ENCODE measurements at places on chromosomes 3 and 15.

GRCh38 chr3:61824553-61825135 lies 263.3 kb downstream of the PTPRG start:
- no peak for DNase-seq

DNA sequence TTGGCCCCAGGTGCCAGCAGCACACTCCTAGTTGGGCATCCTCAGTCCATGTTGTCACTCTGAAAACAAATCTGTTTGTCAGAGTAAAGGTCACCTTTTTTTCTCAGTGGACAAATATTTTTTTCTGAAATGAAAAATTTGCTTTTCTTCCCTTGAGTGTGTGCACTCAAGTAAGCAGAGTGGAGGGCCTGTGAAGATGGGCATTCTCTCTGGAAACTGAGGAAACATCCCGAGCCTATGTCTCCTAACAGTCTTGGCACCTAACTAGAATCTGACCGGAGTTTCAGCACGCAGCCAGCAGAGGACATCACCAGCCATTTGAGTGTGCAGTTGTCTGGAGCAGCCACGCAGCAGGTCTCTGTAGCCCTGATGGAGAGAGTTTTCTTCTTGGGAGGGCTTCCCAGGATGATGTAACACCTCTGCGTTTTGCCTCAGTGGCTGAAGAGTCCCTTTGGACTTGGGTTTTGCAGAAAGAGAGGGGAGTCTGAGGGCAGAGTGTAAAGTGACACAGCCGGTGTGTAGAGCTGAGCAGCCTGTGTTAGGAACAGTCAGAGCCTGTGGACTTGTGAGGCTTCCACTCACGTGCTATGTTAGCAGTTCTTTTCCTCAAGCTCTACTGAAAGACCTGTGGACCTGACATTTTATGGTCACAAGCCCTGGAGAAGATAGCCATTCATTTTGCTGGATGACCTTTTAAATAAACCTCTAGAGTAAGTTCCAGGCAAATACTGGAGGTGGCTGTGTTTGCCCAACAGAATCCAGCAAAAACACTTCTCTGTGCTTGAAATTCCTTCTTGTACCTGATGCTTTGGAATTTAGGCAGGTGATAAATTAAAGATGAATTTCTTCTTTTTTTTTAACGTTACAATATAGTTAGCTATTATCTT lies 51.6 kb downstream of the ABHD2 start:
- DNase-seq, result peak; percentile 22

GRCh38 chr3:112813016-112813415 lies 33.6 kb downstream of the CD200R1L start:
- no peak for DNase-seq

DNA sequence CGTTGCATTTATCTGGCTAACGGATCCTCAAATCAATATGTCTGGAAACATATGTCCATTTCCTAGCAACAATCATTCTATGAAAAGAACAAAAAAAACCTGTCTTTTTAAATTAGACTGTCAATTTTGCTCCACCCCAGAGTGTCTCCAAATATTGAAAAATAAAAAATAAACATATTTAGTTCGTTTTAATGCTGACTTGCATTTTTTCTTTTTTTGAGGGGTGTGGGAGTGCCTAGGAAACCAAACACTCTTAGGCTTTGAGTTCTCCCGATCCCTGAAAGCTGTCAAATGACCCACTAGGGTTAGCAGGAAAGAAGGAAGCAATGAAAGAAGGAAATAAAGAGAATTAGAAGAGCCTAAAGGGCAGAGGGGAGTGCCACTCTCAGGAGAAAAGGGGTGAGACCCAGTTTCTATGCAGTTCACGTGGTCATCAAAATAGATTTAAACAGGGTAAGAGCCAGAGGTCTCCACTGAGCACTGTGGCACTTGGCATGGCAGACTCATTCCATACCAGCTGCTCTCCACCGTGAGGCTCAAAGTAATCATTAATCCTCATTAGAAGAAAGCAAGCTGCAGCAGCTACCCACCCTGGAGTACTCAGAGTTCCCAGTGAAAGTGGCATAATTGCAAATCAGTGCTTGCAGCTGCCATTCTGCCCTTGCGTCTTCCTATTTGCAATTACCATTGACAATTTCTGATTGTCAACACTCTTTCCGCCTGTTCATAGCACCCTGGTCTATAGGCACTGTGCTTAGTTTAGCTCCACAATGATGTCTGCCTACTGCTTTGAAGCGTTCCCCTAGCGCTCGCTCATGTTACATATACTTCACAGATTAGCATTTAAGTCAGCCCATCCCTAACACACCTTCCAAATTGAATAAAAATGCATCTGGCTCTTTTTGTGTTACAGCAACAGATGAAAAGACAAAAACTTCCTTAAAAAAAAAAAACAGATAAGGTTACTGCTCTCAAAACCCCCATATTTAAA lies 32.3 kb downstream of the PDZRN3 start:
- no peak for DNase-seq

DNA sequence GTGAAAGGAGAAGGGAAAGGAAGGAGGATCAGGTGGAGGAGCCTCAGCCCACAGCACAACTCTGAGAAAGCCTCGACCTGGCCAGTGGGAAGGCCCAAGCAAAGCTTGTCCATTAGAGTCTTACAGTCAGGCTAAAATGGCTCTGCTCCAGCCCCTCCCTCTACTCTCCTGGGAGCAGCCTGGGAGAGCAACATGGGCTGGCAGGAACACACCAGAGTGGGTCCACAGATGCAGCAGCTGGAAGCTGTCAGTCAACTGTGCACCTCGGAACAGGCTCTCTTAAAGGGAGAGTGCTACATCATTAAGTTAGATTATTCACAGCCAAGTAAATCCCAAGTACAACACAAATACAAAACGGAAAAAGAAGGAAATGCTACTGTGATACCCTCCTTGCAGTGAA lies 98.0 kb upstream of the LIMD1 start:
- no peak for DNase-seq

GRCh38 chr15:99447497-99448371 lies 118.0 kb upstream of the MEF2A start:
- peak; percentile 75 for DNase-seq

DNA sequence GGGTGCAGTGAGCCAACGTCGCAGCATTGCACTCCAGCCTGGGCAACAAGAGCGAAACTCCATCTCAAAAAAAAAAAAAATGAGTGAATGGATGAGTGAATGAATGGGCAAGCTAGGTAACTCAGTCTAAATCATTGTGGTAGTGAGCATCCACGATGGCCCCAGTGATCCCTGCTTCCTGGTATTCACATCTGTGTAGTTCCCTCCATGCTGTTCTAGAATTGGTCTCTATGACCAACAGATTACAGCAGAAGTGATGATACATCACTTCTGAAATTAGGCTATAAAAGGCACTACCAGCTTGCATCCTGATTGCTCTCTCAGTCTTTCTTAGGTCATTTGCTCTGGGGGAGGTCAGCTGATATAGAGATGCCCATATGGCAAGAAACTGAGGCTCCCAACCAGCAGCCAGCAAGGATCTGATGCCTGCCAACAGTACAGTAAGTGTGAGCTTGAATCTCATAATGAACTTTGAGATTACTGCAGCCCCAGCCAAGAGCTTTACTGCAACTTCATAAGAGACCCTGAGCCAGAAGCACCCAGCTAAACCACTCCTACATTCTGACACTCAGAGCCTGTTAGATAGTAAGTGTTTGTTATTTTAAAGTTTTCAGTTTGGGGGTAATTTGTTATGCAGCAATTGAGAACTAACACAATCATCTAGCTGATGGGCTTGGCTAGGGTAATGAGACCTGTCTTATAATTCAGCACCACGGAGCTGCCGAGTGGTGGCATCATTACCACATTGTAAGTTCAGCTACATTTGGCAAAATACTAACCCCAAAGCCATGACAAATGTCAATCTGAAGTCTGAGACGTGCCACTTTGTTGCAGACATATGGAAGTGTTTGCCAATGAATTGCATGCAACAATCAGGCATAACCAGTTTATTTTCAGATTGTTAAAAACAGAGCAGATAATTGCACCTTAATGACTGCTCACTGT lies 53.0 kb downstream of the KLHL6 start:
- no peak for DNase-seq

DNA sequence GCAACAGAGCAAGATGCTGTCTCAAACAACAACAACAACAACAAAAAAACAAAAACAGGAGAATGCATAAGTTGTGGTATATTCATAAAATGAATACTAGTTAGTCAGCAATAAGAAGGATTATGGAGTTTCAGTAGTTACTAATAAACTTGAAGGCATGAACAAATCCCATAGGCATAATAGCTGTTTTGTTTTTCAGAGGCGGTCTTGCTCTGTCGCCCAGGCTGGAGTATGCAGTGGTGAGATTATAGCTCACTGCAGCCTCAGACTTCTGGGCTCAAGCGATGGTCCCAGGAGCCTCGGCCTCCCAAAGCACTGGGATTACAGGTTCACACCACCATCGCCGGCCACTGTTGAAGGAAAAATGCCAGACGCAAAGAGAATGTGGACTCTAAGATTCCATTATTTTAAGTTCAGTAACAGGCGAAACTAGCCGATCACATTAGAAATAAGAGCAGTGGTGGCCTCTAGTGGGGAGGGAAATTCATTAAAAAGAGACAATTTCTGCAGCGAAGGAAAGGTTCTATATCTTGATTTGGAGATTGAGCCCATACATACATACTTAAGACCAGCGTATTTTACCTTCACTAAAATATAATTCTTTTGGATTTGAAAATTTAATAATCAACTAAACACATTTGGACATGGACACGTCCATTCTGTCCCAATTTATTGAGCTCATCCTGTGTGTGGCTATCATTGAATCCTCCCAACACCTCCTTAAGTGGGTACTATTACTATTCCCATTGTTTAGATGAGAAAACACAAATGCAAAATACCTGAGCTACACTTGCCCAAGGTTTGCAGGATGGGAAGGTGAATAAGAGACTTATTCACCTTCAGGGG lies 27.4 kb upstream of the HDAC11 start:
- DNase-seq, result no peak

DNA sequence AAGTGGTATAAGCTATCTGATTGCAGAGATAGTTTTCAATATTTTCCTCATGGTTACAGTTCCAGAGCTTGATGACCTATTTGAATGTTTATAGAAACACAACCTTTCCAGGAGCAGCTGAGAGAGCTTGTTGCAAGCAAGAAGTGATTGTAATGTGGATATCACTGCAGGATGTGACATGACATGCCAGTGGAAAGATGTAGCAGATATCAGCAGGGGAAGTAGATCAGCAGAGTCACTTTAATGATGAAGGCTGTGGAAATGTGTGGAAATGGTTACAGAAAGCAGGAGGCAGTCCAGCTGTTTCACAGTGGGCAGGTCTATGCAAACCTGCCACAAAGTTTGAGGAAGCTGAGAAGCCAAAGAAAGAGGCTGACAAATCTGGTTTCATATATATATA lies 21.0 kb downstream of the TMEM158 start:
- no peak for DNase-seq

GRCh38 chr3:76788206-76788605 lies 251.7 kb upstream of the ROBO2 start:
- no peak for DNase-seq

DNA sequence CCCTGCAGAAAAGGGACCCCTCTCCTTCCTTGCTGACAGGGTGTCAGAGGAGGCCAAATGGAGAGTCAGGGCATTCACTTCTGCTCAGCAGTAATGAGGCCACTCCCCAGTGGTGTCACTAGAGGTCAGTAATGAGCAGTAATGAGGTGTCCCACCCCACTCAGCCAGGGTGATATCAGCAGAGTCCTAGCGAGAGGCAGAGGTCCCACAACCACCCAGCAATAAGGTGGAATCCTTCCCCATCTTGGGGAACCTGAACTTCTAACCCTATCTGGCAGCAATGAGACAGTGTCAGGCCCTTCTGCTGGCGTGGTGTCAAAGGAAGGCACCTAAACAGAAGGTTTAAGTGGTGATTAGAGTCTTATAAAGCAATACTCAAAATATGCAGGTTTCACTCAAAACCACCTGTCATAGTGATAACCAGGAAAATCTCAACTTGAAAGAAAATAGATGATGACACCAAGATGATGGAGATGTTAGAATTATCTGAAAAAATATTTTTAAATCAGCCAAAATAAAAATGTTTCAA lies 12.9 kb downstream of the OCA2 start:
- DNase-seq, result peak; percentile 71

GRCh38 chr3:170997961-170998913 lies 28.3 kb downstream of the SLC2A2 start:
- no peak for DNase-seq

DNA sequence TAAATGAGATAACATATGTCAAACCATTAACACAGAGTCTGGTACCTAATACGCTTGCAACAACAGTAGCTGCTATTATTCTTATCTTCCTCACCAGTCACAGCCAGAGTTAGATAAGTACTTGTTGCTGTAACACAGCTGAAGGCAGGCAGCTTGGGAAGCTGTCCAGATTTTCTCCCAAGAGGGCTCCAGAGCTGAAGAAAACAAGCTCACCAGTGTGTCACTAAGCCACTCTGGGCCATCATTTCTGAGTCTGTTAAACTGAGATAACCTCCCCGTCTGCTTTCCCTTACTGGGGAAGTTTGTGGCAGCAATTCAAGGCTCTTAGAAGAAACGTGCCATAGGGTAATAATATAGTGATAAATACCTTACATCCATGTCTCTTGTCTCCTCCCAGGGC lies 226.3 kb downstream of the TAFA4 start:
- no peak for DNase-seq

- DNase-seq, result peak; percentile 59
Measured at GRCh38 chr3:46368569-46368968, 2.2 kb upstream of the CCR5 start.

Measured in WTC11 (cell line).